MV-4-11 (cell line): ENCODE measurements at places on chromosomes 12 and 14.

DNA sequence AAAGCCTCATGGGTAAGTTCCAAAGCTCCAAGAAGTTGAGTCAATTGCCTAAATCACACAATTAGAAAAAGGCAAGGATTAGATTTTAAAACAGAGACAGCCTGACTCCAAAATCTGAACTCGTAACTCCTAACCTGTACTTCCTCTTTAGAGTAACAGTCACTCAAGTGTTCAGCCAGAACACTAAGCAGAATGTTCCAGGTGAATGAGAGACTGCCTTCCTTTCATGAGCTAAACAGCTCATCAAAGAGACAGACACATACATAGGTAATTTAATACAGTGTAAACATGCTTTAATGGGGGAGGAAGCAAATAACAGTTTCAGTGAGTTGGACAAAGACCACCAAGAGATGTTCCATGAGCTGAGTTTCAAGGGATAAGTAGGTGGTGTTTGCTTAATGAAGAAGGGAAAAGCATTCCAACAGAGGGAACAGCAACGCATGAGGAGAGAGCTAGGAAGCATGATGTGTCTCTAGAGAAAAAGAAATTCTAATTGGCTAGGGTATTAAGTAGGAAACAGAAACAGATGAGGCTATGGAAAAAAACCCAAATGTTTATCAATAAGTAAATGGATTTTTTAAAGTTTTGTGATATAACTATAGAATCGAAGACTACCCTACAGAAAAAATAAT lies 403.9 kb downstream of the MED13L start:
- DNase-seq: no peak

GRCh38 chr12:56260380-56260779 lies 2.2 kb upstream of the ANKRD52 start:
- DNase-seq: no peak

- DNase-seq: no peak
These were observed 671.8 kb downstream of the RPS29 start for GRCh38 chr14:48914382-48914781.

DNA sequence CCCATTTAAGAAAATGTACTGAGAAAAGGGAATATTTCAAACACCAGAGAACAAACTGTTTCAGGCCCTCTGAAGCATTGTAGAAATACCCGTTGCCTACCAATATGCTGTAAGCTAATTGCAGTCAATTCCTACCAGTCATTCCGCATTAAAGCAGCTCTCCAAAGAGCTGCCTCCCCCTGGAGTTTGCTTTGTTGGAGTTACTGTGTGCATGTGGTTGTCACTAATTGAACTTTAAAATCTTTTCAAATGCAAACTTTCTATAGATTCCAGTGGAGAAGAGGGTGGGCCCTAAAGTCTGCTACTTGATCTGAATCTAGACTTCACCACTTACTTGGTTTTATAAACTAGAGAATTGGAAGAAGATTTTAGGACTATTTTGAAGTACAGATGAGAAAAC lies 112.7 kb downstream of the PLXNC1 start:
- DNase-seq: no peak

DNA sequence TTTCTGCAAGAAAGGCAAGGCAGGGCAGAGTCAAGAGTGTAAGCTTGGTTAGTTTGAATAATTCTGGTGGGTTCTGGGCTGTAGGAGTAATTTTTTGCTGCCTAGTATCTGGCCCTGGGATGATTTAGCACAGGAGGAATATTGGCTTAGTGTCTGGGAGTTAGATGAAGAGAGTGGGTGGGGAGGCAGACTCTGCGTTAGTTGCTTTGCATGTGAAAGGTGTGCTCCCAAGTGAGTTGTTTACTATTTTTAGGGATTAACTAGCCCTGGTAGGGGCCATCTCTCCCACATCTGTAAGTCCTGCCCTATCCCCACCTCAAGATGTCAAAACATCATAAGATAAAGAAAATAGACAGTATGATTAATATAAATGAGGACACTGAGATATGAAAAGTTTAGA lies 249.7 kb downstream of the LRIG3 start:
- DNase-seq: no peak

- DNase-seq: no peak
These were observed 58.2 kb downstream of the LMNTD1 start for GRCh38 chr12:25494926-25495325.

DNA sequence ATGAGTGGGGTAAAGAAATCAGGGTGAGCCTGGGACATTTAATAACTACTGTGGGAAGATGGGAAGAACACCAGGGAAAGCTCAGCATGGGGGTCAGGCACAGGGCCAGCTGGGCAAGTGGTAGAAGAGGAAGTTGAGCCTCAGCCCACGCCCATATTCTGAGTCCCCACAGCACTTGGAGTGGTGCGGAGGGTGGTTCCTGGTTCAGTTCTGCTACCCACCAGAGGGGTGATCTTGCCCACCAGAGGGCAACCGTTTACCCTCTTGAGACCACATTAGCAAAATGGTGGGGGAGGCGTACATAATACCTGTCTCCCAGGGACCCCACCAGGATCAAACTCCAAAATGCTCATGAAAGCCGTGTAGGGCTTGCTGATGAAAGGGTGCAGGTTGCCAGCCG lies 16.8 kb upstream of the ANKRD33 start:
- DNase-seq: peak; percentile 74

DNA sequence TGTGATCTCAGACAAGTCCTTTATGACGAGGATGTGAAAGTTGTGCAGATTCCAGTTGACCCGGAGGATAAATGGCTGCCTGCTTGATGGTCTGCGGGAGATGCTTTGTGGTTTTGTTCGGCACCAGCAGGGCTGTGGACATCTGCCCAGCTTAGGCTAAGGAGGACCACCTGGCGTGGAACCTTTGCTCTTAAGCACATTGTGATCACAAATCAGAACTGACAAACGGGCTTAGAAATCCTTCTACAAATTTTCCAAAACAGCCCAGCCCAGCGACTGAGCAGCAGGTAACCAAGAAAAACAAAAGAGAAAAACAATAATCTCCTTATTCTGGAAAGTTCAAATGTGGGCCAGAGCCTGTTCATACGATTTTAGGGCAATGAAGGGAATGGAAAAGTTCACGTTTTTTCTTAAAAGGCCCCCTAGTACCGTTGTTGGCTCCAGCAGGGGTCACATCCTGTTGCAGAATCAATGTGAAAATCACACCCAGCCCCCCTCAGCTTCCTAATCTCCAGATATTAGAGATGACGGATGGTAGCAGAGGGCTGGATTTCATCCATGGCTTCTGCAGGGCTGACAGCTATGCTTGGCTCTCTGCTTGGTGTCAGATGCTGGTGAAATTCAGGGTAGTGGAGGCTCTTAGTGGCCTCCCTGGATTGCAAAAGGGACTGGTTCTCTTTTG lies 81.1 kb upstream of the RFLNA start:
- peak; percentile 84 for DNase-seq

DNA sequence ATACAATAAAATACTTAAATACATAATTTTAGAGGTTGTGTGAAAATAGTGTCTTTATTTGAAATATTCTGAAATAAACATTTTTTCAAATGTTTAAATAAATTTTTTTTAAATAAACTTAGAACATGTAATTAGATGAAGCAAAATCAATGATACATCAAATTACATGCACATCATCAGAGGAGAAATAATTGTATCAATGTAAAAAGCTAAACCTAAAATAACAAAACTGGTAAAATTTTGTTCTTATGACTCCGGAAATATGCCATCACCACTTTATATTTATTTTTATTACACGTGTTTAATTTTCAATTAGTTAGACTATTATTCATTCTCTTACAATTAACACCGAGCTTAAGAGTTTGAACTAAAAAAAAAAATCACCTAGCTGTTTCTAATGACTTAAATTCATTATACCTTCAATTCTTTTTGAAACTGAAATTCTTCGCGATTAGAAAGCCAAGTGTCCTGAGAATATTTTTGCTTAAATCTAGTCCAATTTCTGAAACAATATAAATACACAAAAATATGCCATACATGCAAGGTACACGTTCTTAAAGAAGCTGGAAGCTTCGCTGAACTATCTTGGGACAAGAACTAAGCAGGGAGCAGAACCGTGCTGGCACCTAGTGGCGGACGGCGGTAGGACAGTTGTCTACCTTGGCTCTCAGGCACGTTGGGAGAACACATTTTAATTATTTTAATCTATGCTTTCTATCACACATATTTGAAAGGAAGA lies 230.5 kb downstream of the SLC25A21 start:
- DNase-seq: peak; percentile 27
